ENCODE measurements at places on chromosomes 1 and 21.

- no peak for DNase-seq
Observed at GRCh38 chr1:160519642-160520435, 3.2 kb downstream of the SLAMF6 start.

DNA sequence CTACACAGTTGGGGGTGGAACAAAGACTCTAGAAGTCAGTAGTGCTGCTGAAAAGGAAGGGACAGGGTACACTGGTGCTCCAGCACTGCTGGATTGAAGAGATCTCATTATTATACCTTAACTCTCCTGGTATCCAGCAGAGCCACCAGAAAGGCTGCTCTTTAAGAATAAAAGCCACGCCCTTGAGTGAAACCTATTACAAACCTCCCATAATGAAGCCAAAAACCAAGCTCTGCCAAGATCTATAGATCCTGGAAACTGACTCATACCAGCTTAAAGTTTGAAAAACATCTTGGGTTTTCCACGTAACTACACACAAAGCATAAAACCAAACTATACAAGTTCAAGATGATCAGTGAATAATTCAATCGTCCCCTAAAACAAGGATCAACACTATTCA lies 38.0 kb downstream of the ADSS2 start:
- no peak for DNase-seq

DNA sequence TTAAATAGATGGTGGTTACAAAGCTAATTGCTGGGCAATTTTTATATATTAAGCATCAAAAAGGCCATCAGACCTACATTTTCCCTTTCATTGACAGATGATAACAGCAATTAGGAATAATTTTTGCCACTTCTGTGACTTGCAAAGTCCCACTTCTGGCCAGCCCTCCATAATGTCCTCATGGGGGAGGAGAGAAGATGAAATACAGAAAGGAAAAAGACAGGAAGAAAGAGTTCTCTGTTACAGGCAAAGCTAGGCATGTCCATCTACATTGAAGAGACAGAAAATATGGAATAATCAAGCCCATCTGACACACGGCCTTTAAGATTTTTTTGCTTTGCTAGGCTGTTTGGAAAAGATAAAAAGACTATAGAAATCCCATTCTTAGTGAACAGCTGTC lies 108.0 kb downstream of the ENAH start:
- no peak for DNase-seq

DNA sequence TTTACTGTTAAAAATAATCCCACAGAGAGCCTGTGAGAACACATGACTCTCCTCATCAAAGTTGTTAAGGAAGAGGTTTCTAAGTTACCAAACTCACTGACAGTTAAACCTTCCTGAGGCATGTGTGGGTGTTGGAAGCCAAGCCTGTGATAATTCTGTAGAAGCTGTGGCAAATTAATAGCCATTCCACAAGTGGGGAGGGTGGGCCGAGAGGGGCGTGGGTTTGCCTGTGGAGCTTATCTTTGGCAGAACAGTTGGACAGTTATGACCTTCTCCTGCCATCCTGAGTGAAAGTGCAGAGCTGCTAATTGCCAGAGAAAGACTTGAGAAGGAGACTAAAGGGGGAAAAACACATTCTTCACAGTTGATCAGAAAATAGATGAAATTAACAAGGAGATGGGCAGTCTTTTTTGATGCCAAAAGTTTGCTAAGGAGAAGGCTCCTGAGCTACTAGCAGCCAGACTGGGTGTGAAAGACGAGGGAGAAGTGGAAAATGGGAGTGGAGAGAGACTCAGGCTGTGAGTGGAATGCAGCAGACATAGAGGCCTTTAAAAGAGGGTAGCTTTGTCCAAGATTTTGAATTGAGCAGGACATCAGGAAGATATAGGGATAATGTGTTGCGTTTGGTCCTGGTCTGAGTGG lies 1.6 kb upstream of the PLA2G2C start:
- DNase-seq, result no peak
